ENCODE measurements at places on chromosomes 3 and 15.

GRCh38 chr3:146861262-146861661 is 256.1 kb upstream of the PLSCR5 start:
- no peak for DNase-seq

GRCh38 chr3:50271314-50271936 is 2.5 kb downstream of the SEMA3B start:
- no peak for DNase-seq

DNA sequence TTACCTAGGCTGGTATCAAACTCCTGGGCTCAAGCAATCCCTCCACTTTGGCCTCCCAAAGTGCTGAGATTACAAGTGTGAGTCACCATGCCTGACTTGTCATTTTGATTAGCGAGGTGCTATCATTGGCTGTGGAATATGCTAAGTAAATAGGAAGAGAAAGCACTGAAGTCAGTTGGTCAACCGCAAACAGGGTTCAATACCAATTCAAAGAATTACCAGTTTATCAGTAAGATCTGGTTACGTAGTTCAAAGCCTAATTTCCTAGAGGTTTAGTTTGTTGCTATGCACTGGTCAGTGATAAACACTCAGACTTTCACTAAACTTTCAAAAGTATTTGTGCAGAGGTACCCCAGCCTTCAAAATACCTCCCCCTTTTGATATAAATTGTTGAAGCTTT is 29.5 kb downstream of the GLB1 start:
- DNase-seq = no peak

GRCh38 chr3:146222204-146223046 is 28.5 kb downstream of the PLSCR4 start:
- peak; percentile 52 for DNase-seq

DNA sequence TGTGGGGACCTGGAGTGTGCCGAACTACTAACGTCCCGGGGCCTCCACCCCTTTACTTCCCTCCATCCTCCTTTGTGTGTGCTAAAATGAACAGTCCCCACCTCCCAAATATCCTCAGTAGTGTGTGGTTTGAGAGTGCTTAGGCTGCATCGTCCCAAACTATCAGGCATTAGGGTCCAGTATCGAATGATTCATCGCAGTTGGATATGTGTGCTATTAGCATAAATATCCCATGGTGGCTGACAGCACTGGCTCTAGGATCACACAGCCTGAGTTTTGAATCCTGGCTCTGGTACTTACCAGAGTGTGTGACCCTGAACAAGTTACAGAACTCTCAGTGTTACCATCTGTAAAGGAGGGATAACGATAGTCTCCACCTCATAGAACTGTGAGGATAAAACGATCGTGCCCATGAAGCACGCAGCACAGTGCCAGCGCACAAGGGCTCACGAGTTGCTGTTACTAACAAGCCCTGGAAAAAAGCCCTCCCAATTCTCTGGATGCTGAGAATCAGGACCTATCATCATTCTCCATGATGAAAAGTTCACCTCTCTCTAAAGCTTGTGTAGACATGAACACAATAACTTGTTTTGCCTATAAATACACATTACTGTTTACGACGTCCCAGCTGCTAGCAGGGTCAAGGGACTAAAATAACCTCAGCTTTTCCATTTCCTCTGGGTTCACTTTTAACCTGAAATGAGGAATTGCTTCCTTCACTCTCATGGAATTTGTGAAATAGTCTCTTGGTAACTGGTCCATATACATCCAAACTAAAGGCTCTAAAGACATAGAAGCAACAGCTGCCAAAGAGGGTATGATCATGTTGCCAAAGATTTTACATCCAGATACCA is 51.0 kb downstream of the VGLL4 start:
- no peak for DNase-seq

DNA sequence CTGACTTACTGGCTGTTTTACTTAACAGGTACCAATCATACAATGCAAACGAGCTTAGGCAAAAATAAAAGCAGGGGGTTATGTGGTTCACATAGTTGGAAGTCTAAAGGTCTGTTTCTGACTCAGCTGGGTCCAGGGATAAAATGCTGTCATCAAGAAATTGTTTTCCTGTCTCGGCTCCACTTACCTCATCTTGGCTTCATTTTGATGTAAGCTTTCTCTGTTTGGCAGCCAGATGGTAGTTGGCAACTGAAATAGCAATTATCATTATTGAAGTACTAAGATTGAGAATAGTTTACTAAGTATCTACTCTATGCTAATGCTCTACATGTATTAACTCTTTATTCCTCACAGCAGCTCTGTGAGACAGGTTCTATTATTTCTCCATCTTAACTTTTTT is 36.8 kb upstream of the CNTN3 start:
- DNase-seq = no peak

GRCh38 chr15:28051955-28052633 is 47.0 kb downstream of the OCA2 start:
- no peak for DNase-seq

DNA sequence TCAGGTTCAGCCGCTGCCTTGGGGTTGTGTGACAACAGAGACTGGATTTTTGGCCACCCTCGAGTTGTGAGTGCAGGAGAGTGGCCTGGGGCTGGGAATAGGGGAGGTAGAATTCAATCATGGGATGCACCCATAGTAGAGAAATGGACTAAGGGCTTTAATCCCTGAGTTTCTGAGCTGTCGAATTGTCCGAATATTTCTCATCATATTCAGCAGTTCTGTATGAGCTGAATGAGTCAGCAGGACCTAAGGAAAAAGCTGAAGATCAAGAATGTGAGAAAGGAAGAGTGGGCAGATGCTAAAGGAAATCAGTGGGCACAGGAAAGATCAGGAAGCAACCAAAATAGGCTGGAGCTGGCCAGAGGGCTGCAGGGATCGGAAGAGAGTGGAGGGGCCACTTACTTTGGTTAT is 44.4 kb upstream of the SACM1L start:
- no peak for DNase-seq

DNA sequence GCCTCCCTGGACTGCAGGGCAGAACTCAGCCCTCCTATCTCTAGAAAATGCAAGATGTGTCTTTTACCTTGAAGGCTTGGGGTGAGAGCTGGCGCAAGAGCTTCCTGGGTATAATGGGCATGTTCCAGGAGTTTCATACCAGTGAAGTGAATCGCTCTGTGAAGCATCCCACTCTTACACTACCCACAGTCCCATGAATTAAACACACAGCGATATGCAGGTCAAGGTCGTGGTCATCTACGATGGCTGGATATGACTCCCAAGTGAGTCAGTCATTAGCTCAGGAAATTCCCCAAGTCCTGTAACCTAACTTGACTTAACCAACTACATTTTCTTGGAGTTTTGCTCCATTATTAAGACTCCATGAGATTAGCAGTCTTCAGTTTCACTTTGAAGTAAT is 439.7 kb downstream of the NTRK3 start:
- DNase-seq = no peak

DNA sequence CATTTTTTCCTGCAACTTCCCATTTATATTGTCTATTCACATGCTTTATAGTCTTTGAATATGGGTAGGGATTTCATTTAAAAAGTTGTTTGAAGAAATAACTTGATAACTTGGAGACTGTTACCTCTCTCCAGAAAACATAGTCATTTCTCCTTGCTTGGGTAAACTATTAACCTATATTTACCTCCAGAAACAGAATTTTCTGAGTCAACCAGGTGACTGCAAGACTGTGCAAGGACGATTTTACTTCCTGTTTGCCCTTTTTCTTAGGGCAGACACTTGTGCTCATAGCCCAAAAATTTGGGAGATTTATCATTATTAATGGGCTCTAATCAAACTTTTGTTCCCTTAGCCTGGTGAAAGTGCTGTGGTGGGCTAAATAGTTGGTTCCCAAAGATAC is 14.3 kb upstream of the MOBP start:
- no peak for DNase-seq

GRCh38 chr3:99506-99905 is 97.1 kb upstream of the CHL1 start:
- DNase-seq = no peak

DNA sequence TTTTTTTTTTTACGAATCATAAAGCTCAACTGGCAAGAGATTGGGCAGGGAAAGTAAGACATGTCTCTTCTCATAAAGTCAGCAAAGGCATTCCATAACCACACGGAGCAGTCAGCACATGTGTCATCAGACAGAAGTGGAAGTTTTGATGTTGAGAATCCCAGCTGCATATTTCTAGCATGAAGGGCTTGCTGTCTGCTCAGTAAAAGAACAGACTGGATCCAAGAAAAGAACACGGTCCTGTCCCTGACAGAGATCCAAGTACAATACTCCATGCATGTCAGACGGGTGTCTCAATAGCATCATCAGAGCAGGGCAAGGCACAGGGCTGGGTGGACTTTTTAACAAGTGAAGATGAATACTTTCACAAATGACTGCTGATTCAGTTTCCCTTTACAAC is 38.2 kb downstream of the ABI3BP start:
- DNase-seq = no peak

DNA sequence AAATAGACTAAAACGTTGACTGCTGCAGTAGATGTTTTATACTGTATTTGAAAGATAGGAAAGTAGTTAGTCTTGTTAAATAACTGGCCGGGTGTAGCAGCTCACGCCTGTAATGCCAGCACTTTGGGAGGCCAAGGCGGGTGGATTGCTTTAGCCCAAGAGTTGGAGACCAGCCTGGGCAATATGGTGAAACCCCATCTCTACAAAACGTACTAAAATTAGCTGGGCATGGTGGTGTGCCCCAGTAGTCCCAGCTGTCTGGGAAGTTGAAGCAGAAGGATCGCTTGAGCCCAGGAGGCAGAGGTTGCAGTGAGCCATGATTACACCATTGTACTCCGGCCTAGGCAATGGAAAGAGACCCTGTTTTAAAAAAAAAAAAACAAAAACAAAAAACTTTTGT is 60.5 kb upstream of the ULK4 start:
- DNase-seq = no peak

DNA sequence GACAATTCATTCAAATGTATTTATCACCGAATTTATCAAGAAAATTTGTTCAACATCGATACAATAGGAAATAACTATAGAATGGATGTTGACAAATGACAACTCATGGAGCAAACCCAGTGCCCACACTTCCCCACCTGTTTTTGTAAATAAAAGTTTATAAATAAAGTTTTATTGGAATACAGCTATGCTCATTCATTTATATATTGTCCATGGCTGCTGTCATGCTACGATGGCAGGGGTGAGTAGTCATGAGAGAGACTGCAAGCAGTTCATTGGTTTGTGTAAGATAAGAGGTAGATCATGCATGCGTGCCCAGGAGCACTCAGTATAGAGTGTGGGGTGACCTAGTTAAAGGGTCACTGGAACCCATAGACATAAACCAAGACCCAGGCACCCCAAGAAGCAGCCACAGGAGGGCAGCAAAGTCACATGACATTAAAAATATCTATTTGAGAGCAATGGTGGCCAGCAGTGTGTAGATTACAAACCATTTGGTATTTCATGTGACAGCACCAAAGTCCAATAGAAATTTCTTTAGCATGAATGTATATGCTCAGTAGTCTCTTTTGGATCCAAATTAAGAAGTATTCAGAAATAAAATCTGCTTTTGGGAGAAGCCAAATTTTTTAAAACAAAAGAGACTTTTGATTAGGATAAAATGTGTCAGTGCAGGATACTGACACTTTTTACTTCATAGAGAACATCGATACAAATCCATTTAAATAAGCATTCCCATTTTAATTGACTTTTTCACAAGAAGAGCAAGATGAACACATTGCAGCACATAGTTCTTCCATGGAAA is 794.8 kb downstream of the MCTP2 start:
- peak; percentile 79 for DNase-seq

- no peak for DNase-seq
Observed at GRCh38 chr3:98497381-98497780, at the start of gene OR5K2. TSS of gene OR5K2 (plus strand) at chr3:98497681. CDS start at chr3:98497681, 0 bp downstream.

GRCh38 chr15:42457445-42458442 is 33.2 kb downstream of the ZNF106 start:
- peak; percentile 98 for DNase-seq

- DNase-seq = no peak
Observed at GRCh38 chr3:166085164-166085856, 248.1 kb upstream of the BCHE start.

GRCh38 chr15:90598031-90598577 is 68.4 kb downstream of the CRTC3 start:
- peak; percentile 69 for DNase-seq

- DNase-seq = no peak
Observed at GRCh38 chr3:53837331-53837730, 8.9 kb downstream of the CHDH start.

DNA sequence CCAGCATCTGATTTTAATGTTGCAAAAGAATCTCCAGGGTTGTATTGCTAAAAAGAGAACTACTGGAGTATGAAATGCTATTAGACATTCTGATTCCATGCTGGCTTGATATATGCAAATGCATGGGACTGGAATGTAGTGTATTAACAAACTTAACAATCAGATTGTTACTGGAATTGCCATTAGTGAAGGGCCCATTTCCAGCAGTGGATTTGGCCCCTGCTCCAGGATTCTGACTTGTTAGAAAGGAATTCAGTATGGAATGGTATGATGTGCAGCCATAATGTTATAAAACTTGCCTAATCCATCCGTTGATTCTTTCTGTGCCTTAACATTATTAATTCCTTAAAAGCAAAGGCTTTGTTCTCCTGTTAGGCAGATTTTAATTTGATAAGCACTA is 7.9 kb downstream of the ARRDC4 start:
- no peak for DNase-seq

DNA sequence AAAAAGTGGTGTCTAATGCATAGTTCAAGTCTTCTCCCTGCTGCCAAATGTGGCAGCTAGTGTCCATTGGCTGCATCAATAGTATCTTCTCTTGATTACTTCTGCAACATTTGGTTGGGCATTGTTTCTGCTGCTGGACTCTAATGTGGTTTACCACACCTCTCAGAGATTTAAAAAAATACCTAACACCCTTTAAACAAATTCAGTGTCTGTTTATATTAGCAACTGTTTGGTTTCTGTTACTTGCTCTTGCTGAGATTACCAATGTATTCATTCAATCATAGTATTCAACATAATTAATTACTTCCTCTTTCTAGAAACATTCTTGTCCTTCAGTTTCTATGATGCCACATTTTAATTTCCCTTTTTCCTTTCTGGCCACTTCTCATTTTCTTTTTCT is 20.3 kb upstream of the NECTIN3 start:
- DNase-seq = no peak

DNA sequence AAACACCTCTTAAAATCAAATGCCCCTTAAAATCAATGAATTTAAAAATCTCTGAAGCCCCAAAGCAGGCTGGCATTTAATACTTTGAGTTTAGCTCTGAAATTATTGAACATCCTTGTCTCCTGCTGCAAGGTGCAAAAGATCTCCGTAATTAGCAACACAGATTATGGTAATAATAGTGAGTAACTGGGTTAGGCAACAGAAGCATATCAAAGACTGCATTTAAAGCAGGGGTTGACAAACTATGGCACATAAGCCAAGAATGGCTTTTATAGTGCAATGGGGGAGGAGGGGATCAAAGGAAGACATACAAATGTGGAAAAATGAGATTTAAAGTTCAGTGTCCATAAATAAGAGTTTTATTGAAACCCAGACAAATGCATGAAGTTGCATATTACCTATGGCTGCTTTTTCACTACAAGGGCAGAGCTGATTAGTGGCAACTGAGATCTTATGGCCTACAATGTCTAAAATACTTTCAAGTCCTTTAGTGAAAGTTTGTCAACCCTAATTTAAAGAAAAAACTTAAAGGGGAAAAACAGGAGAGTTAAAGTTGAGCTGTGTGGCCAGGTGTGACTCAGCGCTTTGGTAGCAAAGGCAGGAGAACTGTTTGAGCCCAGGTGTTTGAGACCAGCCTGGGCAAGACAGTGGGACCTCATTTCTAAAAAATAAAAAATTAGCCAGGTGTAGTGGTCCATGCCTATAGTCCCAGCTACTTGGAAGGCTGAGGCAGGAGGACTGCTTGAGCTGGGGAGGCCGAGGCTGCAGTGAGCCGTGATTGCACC is 157.6 kb downstream of the TBL1XR1 start:
- no peak for DNase-seq

GRCh38 chr15:47705281-47705997 is 11.9 kb upstream of the SEMA6D start:
- DNase-seq = no peak

All from GM23338 (cell line).